ENCODE measurements at places on chromosomes 4 and X. TPM values are rescaled to one million over a fixed set of nuclear protein-coding genes. Genes with fewer than 3 reads are reported as not detected.

Gene EMCN
- not detected for total RNA-seq

Gene TSPAN7
- total RNA-seq: 0.73 TPM

Gene SGMS2
- 0.76 TPM for total RNA-seq

Gene MAGEA8
- not detected for total RNA-seq

Gene PWWP3B
- not detected for total RNA-seq

Gene MAML3
- 0.51 TPM for total RNA-seq

Gene GAGE12H
- total RNA-seq: not detected

Gene DCAF4L1
- 0.17 TPM for total RNA-seq

Gene SLC6A14
- total RNA-seq: not detected

Gene PABPC1L2B
- total RNA-seq: not detected

Gene LRPAP1
- 54.6 TPM for total RNA-seq

Gene DRP2
- 0.69 TPM for total RNA-seq

Gene TEX11
- total RNA-seq: not detected
